ENCODE measurements at places on chromosomes 1 and 21.
A peak's percentile ranks its signal among the peaks of the same experiment; 100 is the strongest.

DNA sequence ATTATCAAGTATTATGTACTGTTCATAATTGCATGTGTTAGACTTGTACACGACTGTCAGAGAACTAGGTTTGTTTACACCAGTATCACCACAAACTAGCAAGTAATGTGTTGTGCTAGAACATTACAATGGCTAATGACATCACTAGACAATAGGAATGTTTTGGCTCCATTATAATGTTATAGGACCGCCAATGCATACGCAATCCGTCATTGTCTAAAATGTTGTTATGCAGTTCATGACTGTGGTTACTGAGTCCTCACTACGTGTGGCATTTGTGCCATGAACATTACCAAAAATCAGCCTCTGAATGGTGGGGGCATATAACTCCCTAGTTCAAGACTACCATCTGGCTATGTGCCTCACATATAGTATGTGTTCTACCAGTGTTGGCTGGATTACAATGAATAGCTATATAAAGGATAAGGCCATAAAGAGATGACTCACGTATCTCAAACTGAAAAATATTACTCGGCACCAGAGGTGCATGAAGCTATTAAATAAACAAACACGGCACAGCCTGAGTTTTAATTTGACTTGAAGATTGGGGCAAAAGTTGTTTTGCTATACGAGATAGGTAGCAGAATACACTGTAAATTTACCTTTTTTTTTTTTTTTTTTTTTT is 89.1 kb upstream of the COL24A1 start:
- no peak for DNase-seq

DNA sequence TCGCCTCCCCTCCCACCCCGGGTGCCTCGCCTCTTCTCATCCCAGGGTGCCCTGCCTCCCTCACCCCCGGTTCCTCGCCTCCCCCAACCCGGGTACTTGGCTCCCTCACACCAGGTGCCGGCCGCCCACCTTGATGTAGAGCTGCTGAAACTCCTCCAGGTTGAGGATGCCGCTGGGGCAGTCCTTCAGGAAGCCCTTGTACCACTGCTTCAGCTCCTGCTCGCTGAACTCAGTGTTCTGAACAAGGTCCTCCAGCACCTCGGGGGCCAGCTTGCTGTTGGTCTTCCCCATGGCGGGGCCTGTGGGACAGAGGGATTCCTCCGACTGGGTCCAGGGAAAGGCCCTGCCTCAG is 6.9 kb downstream of the HPCAL4 start:
- DNase-seq, result no peak

DNA sequence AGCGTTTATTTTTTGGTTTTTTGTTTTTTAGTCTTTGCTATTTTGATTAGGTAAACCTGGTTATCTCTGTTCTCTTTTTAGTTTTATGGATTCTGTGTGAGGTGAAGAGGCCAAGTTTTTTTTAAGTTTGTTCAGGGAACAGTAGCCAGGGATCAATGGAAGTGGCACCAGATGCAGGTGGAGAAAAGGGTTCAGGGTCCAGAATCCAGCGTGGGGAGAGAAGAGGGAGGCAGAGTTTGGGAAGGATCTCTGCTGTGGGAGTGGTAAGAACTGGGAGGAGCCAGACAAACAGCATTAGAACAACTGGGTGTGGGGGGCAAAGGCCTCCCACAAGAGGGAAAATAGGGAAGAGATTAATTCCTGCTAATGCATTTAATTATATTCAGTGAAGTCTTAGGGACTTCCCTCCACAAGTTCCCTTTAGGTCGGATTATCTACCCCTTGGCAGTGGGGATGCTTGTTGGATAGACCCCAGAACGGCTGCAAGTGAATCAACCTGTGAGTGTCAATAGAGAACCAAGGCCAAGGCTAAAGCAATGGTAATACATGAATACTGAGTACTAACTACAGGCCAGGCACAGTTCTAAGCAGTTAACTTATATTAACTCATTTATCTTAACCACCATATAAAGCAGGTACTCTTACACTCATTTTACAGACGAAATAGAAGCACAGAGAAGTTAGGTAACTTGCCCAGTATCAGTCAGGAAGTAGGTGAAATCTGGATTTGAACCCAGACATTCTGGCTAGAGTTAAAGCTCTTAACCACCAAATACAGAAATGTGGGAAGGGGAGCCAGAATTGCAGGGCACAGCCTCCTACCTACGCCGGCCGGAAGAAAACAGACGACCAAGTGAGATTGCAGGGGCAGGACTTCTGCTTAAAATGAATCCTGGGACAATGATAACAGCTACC is 498 bp downstream of the GNAT2 start:
- DNase-seq, result no peak

GRCh38 chr1:106698660-106699059 is 357.8 kb upstream of the PRMT6 start:
- no peak for DNase-seq

DNA sequence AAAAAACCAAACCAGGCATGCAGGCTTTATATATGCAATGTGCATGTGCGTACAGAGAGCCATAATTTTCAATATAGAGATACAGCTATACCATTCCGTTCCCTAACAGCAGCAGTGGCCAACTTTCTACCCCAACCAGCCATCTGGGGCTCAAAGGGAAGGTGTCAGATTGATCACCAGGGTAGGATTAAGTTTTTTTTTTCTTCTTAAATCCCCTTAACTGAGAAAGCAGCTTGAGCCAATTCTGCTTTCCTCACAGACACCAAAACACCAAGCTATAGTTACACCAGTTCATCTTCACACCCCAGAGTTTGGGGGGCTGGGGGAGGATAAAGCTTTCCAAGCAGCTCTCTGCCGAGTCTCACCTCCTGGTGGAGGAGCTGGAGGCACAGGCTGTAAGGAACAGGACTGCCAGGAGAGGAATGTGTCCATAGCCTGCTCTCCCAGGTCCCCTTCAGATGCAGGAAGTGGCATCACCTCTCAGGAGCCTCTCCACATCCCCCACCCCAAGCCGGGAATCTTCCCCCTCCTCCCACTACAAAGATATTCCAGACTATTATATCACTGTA is 87.9 kb downstream of the SSBP3 start:
- no peak for DNase-seq

DNA sequence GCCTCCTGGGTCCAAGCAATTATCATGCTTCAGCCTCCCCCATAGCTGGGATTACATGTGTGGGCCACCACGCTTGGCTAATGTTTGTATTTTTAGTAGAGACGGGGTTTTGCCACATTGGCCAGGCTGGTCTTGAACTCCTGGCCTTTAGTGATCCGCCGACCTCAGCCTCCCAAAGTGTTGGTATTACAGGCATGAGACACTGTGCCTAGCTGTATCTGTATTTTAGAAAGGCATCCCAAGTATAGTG is 69.3 kb downstream of the NKAIN1 start:
- no peak for DNase-seq

DNA sequence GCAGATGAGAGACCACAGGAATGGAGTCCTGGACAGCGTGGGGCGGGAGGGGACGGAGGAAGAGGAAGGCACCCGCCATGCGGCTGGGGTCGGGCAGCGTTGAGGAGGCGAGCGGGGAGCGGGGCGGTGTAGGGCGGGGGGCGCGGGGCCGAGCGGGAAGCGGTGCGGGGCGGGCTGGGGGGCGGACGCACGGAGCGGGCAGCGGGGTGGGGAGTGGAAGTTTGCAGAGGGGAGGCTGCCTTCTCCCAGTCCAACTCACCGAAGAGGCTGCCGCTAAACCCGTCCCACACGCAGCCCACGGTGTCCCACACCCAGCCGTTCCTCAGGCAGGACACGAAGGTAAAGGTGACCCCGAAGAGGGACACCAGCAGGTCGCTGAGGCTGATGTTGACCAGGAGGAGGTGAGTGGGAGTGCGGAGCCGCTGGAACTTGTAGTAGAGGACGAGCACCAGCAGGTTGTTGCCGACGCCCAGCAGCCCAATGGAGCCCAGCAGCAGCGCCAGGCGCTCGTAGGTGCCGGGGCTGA is 483 bp downstream of the CHML start:
- no peak for DNase-seq

GRCh38 chr1:210321552-210321951 is 7.2 kb upstream of the HHAT start:
- no peak for DNase-seq

GRCh38 chr21:41216486-41216885 is 48.5 kb downstream of the BACE2 start:
- no peak for DNase-seq

DNA sequence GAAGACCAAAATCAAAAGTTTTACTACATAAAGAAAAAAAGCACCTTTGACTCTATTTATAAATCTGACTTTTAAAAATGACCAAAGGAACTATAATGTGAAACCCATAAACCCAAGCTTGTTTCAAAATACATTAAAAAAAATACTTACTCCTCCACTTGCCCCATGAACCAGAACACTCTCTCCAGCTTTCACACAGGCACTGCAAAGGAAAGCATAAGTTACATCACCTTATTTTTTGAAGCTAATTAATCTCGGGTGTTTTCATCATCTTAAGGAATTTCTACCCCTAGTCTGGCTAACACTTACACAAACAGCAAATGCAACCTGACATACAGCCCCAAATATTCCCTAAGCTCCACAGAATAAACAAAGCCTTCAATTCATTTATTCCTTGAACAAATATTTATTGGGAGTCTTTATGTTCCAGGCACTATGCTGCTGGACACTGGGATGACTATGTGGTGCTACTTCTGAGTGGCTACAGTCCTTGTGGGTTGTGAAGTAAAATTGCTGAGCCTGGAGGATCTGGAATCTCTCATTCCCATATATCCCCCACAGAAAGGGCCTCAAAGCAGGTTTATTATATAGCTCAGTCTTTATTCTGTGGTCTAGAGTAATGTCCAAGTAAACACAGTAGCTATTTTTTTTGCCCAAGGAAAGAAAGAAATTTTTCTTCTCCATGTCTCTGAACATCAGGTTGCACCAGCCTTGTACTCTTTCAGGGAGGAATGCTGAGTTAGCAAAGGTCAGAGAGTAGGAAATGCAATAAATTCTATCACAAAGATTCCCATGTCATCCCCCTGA is 18.2 kb downstream of the CRYZ start:
- DNase-seq, result peak; percentile 36

DNA sequence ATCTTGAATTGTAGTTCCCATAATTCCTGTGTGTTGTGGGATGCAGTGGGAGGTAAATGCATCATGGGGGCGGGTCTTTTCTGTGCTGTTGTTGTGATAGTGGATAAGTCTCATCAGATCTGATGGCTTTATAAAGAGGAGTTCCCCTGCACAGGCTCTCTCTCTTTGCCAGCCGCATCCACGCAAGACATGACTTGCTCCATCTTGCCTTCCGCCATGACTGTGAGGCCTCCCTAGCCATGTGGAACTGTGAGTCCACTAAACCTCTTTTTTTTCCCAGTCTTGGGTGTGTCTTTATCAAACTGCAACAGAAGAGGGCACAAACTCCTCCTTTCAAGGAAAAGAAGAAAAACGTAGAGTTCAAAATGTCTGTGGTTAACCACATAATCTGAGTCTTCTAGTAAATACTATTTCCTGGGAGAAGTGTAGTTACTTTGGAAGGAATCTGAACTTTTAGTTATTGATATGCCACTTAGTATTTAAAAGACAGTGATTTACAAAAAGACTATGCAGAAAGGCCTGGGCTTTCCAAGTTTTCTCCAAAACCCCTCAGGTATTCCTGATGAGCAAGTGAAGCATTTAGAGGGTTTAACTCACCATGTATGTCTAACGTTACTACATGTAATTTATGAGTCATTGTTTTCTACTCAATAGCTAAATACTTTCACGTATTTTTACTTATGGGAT is 10.0 kb downstream of the ADAMTS1 start:
- DNase-seq, result peak; percentile 88

GRCh38 chr1:17579951-17580939 is 40.7 kb downstream of the ARHGEF10L start:
- DNase-seq, result peak; percentile 54

DNA sequence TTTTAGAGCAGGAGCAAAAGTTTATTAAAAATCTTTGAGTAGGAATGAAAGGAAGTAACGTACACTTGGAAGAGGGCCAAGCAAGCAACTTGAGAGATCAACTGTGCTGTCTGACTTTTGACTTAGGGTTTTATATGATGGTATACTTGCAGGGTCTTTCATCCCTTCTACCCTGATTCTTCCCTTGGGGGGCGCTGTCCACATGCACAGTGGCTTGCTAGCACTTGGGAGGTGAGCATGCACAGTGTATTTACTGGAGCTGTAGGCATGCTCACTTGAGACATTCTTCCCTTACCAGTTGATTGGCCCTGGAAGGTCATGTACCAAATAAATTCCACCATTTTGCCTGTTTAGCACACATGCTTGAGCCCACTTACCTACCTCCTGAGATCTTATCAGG is 1001.3 kb upstream of the ADGRL2 start:
- no peak for DNase-seq

DNA sequence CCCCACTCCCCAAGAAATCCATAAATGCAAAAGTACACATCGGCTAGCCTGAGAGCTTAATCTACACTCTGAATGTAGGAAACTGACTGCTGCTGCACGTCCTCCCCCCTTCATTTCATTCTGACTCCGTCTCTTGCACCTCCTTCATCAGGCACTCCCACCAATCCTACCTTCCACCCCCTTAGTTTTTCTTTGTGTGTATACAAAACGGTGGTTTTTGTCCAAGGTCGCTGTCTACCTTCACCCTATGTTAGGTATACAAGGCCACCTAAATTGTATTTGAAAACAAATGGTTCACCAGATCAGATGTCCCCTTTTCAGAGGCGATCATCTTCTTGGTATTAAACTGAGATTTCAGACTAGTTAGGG is 1.9 kb downstream of the WDR26 start:
- DNase-seq, result peak; percentile 18

DNA sequence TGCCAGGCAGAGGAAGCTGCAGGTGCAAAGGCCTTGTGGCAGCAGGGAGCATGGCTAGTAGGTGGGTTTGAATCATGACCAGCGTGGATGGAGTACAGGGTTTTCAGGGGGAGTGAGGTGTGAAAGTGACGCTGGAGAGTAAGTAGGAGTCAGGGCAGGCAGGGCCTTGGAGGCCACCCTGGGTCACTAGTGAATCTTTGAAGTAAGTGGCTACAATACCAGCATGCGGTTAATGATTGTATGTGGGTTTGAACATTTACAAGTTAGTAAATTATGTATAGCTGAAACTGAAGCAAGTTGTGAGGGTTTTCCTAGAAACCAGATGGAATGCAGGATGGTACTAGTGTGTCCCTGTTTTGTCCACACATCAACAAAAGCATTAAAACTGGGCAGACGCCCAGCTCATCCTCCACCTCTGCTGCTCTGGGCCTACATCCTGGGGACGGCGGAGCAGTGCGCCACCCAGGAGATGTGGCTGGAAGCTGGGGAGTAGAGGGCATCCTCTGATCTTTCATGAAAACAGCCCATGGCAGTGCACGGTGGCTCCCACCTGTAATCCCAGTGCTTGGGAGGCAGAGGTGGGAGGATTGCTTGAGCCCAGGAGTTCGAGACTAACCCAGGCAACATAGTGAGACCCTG is 41.2 kb upstream of the B3GALNT2 start:
- DNase-seq, result peak; percentile 45

- DNase-seq, result no peak
Measured at GRCh38 chr1:109509176-109510134, at the start of gene AMIGO1. TSS of gene AMIGO1 (minus strand) at chr1:109509727. CDS start at chr1:109508912, 815 bp downstream.

DNA sequence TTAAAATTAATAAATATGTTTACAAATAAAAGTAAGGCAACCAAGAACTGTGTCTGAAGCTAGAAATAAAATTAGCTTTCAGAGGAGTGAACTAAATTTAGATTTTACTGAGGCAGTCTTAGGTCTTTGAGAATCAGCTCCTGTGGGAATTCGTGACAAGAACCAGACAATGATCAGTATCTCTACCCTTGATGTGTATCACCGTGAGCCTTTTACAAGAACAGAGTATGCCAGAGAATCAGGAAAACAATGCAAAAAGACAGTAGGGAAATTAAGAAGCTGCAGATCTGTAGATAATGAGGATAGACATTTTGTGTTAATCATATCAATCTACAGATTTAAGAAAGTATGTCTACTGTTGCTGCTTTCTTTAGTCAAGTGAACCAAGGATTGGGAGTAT is 351.0 kb downstream of the COL11A1 start:
- DNase-seq, result no peak

Data from kidney glomerular epithelial cell (primary cell).